NCI-H2081 treated with DMSO at 0.1 percent for 48 hours (cell line): ENCODE measurements at places on chromosomes 2 and 18.

GRCh38 chr2:209549589-209549988, 125.7 kb downstream of the MAP2 start:
- DNase-seq = no peak

DNA sequence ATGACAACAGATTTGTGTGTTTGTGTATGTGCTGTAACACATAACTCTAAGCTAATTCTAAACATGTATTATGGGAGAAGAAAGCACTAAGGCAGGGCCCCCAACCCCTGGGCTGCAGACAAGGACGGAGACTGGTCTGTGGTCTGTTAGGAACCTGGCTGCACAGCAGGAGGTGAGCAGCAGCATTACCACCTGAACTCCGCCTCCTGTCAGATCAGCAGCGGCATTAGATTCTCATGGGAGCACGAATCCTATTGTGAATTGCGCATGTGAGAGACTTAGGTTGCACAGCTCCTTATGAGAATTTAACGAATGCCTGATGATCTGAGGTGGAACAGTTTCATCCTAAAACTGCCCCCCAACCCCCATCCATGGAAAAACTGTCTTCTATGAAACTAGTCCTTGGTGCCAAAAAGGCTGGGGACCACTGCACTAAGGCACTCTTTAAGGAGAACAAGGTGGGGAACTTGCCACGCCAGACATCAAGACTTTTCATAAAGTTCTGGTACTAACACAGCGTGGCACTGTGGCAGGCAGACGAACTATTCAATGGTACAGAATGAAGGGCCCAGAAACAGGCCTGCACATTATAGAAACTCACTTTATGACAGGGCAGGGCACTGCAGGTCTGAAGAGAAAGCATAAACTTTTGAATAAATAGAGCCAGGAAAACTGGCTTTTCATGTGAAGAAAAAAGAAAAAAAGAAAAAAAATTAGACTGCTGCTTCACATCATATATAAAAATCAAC, 14.0 kb downstream of the REEP1 start:
- DNase-seq = no peak

- DNase-seq = no peak
Observed at GRCh38 chr2:64439194-64439593, 14.8 kb upstream of the LGALSL start.

DNA sequence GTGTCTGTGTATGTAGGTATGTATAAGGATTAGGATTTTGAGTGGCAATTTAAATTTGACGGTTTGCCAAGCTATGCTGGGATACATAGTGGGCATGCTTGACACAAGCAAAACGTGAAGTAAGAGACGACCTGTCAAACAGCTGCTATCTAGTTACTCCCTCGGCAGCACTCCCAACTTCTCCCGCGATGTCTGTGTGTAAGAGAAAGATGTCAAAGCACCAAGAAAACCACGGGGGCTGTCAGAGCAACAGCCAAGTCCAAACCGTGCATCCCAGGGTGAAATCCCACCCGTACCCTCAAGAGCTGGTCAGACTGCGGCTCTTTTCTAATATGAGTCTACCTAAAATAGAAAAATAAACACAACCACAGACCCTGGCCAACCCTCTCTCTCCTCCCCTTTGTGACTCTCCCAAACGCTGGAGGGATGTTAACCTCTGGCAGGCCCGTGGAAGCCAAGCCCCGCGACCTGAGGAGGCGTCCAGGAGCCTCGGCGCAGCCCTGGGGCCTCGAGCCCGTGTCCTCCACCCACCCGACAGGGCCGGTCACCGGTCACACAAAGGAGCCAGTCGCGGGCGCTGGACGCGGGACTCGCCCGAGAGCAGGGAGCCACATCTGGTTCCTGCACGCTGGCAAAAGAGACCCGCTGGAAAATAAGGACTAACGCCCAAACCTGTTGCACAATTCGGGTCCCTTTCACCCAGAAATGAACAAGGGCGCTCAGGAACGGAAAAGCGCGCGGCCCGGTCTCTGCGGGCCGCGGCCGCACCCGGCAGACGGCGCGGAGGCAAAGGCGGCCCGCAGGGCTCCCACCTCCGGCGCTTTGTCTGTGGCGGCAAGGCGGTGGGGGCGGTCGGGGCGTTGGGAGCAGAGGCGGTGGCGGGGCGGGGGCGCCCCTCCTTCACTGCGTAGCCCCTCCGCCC, 925 bp downstream of the SESTD1 start:
- no peak for DNase-seq

DNA sequence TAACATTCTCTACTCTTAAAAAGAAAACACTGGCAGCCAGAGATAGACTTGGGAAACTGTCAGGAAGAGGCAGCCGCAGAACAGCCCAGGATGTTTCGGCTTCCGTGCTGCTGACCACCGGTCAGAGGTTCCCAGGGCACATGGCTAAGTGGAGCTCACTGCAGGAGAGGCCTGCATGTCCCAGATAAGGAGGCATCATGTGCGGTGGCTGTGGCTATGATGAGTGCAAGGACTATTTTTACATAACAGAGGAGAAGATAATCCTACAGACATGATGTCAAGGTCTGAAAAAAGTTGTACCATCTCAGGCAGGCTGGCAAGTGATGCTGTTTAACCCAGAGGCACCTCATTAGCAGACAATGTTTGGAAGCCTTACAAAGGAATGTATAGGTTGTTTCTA, 252.3 kb downstream of the CYRIA start:
- no peak for DNase-seq

GRCh38 chr2:218221000-218221399, 4.0 kb downstream of the ARPC2 start:
- no peak for DNase-seq

GRCh38 chr2:104744537-104744936, 109.4 kb upstream of the POU3F3 start:
- no peak for DNase-seq

- no peak for DNase-seq
Observed at GRCh38 chr2:138247302-138247701, 254.3 kb upstream of the SPOPL start.
